Hematopoietic multipotent progenitor cell (in vitro differentiated cells): ENCODE measurements at places on chromosomes 4 and X.
A peak's percentile ranks its signal among the peaks of the same experiment; 100 is the strongest.

DNA sequence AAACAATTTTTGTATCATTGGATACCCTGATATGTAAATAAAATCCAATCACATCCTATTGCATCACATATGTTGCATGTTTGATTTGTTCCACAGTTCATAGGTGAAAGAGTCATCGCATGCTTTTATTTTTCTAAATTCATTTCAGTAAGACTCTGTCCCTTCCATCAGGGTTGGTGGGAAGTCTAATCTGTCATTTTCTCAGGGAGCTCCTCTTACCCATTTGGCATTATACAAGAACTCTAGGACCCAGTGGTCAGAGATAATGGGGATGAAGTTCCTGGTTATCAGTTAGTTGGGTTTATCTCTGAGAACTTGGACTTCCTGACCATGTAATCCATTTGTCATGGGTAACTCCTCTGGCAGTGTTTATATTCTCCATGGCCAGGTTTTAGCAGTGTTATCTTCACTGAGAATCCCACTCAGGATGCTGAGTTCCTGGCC, 227.1 kb upstream of the JADE1 start:
- no peak for DNase-seq

- DNase-seq: no peak
These were observed 195.8 kb downstream of the MAML3 start for GRCh38 chr4:139957986-139958738.

DNA sequence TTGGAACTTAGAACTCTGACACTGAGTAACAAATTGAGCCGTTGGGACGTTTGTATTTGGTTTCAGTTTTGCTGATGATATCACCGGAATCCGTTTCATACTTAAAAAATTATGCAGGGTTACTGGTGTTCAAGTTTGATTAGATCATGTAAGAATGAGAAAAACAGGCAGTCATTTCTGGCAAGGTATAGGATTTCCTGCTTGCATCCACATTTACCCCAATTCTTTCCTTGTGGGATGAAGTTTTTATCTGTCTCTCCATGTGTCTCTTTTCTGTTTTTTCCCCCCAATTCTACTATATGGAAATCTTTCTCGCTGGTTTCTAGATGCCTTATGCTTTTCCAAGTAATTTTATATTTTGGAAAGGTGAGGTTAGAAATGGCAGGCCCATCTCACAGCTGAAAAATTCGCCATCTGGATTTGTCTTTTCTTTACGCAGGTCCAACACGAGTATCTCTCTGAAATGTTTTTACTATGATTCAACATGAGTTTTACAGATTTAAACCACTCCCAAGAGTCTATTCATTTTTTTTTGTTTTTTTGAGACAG, 197.9 kb downstream of the SHOX start:
- DNase-seq: no peak

DNA sequence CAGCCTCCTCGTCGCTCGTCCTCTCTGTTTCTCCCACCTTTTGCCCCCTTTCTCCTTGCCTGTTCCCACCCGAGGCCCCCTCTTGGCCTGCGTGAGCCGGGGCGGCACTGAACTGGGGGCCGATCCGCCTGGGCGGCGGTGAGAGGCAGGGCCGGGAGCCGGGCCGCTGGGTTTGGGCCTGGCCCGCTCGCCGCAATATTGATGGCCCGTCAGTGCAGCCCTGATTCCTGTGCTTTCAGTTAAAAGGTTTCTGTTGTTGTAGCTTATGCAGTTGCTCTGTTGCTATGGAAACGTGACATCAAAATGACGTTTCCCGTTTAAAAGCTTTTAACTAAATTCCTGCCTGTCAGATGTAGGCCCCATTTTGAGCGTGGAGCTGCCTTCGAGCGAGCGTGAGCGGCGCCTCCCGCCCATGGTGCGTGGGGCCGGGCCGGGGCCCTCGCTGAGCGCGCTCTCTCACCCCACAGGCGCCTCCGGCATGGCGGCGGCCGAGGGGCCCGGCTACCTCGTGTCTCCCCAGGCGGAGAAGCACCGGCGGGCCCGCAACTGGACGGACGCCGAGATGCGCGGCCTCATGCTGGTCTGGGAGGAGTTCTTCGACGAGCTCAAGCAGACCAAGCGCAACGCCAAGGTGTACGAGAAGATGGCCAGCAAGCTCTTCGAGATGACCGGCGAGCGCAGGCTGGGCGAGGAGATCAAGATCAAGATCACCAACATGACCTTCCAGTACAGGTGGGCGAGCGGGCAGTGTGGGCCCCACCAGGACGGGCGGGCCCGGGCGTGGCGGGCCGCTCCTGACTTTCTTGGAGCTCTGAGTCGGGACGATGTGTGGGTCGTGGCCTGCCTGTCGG, at the start of gene MSANTD1:
MSANTD1 (plus strand) TSS at position 349 of the 851 bp plus-strand sequence; CDS start at position 413, 64 bp downstream.
- no peak for DNase-seq

DNA sequence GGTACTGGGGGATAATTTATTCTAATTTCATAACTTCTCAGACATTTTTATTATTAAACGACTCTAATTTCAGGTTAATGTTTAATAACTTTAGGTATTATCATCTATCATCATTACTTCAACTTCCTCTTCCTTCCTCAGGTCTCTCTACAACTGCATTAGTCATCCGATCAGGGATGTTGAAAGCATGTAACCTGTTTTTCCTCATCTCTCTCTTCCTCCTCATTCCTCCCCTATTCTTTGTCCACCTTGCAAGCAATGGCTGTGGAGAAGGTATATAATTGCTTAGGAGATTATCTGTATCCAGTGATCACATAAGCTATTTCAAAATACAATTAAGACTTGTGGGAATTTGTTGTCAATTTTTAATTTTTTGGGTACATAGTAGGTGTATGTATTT, 632.6 kb upstream of the DIAPH2 start:
- no peak for DNase-seq

GRCh38 chr4:109877400-109877799, 29.5 kb downstream of the LRIT3 start:
- DNase-seq: no peak

GRCh38 chr4:102281171-102281839, 64.0 kb downstream of the SLC39A8 start:
- no peak for DNase-seq

DNA sequence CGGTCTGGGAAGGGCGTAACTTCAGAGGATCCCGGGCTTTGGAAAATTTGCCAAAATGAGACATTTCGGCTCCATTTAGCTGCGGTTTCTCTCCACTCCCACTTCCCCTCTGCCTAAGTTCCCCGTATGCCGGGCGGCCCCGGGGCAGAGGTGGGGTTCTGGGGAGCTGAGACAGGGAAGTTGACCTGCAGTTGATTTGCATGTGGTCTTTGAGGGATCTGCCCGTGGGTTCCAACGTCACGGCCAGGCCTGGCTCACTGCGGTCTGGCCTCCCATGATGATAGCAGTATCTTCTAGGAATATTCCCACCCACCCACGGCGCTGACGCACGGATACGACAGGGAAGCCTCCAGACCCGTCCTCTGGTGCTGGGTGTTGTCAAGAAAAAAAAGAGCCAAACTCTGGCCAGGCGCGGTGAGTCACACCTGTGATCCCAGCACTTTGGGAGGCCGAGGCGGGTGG, 27.3 kb upstream of the CRLF2 start:
- peak; percentile 73 for DNase-seq

GRCh38 chr4:121900132-121900983, 30.1 kb upstream of the BBS7 start:
- DNase-seq: peak; percentile 81

- DNase-seq: no peak
These were observed 144.1 kb downstream of the PACRGL start for GRCh38 chr4:20844311-20844710.

DNA sequence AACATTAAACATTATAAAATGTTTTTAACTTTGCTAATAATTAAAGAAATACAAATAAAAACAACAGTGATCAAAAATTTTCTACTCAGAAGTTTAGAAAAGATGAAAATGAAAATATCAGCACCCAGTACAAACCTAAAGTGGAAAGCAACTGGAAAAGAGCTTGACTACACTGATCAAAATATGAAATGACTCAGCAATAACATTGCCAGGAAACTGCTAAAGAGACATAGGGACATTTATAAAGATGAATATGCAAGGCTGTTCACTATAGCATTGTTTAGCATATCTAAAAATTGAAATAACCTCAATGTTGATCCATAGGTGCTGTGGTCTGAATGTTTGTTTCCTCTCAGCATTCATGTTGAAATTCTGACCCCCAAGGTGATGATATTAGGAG, 88.5 kb upstream of the NOCT start:
- DNase-seq: no peak

- DNase-seq: no peak
These were observed 2184.4 kb upstream of the TENM3 start for GRCh38 chr4:180058691-180059215.

DNA sequence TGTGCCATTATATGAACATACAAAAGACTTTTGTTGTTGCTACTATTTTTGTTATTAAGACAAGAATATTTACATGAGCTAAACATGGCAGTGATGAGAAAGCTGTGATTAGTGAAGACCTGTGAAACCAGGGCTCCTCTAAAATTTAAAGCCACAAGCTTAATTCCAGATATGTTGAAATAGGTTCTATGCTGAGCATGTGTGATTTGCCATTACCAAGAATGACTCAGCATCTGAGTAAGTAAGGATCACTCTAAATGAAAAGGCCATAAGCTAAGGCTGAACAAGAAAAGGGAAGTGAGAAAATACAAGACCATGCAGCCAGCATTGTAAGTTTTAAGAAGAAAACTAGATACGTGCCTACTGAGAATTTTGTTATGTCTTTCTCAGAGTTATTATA, 75.9 kb upstream of the CAMK2D start:
- peak; percentile 87 for DNase-seq

- peak; percentile 9 for DNase-seq
These were observed 5.2 kb downstream of the LDB2 start for GRCh38 chr4:16893141-16893651.

DNA sequence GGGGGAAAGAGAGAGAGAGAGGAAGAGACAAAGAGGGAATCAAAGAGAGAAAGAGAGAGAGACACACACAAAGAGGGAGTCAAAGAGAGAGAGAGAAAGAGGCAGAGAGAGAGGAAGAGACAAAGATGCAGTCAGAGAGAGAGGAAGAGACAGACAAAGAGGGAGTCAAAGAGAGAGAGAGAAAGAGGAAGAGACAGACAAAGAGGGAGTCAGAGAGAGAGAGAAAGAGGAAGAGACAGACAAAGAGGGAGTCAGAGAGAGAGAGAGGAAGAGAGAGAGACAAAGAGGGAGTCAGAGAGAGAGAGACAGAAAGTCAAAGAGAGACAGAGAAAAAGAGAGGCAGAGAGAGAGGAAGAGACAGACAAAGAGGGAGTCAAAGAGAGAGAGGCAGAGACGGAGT, 45.5 kb downstream of the MAGEA9 start:
- no peak for DNase-seq

DNA sequence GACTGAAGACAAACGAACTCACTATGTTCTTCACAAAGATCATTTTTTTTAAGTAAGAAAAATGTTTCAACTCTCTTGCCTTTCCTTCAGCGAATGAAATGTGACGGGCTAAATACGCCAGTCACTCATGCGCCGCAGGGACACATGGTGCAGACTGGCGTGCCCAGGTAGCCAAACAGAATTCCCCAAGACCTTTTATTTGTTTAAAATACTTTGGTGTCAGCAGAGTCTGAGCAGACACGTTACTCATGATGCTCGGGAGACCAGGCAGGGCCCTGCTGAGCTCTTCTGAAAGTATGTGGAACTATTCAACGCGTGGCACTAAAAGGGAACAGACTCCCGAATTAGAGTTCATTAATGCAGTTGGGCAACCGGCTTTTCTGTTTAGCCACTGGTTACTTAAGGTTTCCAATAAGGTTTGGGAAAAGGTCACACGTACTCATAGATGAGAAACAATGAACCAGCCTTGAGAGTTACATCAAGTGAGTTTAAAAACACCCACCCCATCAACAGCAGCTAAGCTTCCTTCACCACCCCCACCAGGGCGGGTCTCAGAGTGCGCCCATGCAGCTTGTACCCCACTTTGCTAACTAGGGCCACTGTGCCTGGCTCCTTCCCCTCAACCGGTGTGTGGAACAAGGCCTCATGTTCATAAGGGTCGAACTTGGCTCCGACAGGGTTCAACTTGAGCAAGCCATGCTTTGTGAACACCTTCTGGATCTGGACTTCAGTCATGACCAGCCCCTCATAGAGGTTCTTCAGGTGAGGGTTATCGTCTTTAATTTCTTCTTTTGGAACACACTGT, 7.3 kb downstream of the GRPEL1 start:
- no peak for DNase-seq

DNA sequence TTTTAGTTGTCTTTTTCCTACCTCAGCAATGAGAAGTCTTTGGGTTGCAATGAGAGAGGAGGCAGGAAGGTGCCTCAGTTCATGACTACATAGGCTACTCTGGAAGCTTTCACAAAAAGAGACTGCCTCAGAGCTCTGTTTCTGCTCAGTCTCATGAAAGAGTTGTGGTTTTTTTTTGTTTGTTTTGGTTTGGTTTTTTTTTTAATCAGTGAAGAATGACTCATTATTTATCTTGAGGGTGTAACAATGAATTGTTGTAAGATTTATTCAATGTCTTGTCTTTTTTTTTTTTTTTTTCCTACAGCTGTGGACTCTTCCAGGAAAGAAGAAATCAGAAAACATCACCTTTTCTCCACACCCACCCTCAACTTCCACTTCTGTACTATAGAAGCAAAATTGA, 67.5 kb upstream of the CXCL13 start:
- no peak for DNase-seq

DNA sequence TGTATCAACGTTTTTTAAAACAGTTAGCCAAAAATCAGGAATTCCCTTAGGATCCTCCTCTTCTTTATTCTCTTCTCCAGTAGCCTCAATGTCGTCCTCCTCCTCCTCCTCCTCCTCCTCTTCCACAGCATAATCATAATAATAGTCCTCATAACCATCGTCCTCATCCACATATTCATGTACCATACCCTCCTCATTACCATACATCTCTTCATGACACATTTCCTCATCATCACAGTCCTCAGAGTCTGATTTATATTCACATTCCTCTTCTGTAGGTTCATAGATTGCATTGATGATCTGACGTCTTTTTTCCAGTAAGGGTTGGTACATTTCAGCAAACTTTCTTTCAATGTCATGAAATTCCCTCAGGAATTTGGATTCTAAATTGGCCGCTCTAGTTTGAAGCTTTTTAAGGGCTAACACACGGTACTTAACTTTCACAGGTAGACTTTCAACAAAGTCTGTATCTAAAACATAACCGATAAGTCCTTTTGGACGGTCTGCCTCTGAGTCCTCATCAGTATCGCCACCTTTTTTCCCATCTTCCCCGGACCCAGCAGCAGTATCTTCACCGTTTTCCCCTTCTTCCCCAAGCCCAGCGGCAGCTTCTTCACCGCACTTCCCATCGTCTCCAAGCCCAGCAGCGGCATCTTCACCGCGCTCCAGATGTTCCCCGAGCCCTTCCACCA, 771 bp downstream of the NAP1L2 start:
- no peak for DNase-seq
